ENCODE measurements at places on chromosomes 2 and 18. TPM values are rescaled to one million over a fixed set of nuclear protein-coding genes. Genes with fewer than 3 reads are reported as not detected.

GRCh38 chr18:78781601-78781960 is 198.0 kb upstream of the SALL3 start:
- no peak for DNase-seq
- no peaks in the 10 kb centered on the region for H3K36me3 ChIP-seq
- H3K4me3 ChIP-seq: no peak overlapping the region

GRCh38 chr18:70450426-70451253 is 161.8 kb downstream of the SOCS6 start:
- no peaks in the 10 kb centered on the region for H3K36me3 ChIP-seq
- no peak overlapping the region for H3K4me3 ChIP-seq
- H3K27me3 ChIP-seq: no peaks in the 10 kb centered on the region
- no peaks in the 10 kb centered on the region for H3K4me1 ChIP-seq

- H3K4me3 ChIP-seq: peak overlapping the region; percentile 18
- no peaks in the 10 kb centered on the region for H3K36me3 ChIP-seq
- peak overlapping the region; percentile 8 for H3K27ac ChIP-seq
- peaks cover 65% of the 10 kb centered on the region for H3K4me1 ChIP-seq
Observed at GRCh38 chr18:13611142-13611600, 115.2 kb downstream of the FAM210A start.

Gene CHRNG
- not detected for total RNA-seq

GRCh38 chr2:149205143-149205542 is 125.2 kb upstream of the LYPD6 start:
- H3K27ac ChIP-seq: no peak overlapping the region
- no peak for DNase-seq
- H3K27me3 ChIP-seq: no peaks in the 10 kb centered on the region
- no peaks in the 10 kb centered on the region for H3K36me3 ChIP-seq
- no peaks in the 10 kb centered on the region for H3K4me1 ChIP-seq

GRCh38 chr2:23625726-23626125 is 240.7 kb downstream of the KLHL29 start:
- H3K4me1 ChIP-seq: no peaks in the 10 kb centered on the region
- H3K27ac ChIP-seq: no peak overlapping the region
- no peak overlapping the region for H3K4me3 ChIP-seq
- no peaks in the 10 kb centered on the region for H3K27me3 ChIP-seq
- DNase-seq: no peak

DNA sequence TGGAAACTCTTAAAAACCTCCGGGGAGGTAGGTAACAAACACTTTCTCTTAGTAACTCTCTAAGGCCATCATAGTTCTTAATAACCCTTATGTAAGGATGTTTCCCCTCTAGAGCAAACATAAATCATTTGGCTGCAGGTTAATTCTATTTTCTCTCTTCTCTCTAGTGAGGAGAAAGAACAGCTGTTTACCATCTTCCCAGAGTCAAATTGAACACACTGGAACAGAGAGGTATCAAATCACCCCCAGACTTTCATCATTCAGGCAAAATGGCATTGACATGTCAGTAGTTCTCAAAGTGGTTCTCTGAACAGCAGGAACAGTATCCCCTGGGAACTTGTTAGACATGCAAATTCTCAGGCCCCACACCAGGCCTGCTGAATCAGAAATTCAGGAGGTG is 240.7 kb downstream of the MEIS1 start:
- no peak overlapping the region for H3K4me3 ChIP-seq
- DNase-seq: no peak
- H3K36me3 ChIP-seq: no peaks in the 10 kb centered on the region
- no peaks in the 10 kb centered on the region for H3K4me1 ChIP-seq

DNA sequence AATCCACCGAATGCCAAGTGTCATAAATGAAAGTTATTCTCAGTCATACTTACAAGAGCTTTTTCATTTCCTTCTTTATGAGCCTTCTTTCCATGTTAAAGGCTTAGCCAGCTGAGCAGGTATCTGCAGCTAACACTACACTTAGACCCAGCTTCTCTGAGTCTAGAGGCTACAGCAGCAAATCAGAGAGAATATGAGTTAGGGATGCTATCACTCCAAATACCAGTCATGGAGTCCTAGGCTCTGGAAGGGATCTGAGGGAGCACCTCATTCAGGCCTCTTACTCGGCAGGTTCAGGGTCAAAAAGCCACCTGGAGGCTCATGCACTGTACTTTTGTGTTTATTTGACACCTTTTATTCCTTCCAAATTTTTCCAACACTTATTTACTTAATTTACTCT is 2.9 kb downstream of the C2orf80 start:
- no peak overlapping the region for H3K27ac ChIP-seq
- H3K4me1 ChIP-seq: no peaks in the 10 kb centered on the region
- DNase-seq: no peak
- no peaks in the 10 kb centered on the region for H3K36me3 ChIP-seq

- H3K36me3 ChIP-seq: no peaks in the 10 kb centered on the region
- no peak overlapping the region for H3K27ac ChIP-seq
- peak overlapping the region; percentile 43 for H3K4me3 ChIP-seq
- DNase-seq: peak; percentile 94
- no peaks in the 10 kb centered on the region for H3K4me1 ChIP-seq
Observed at GRCh38 chr2:38959938-38960608, 70.4 kb downstream of the ARHGEF33 start.

- no peaks in the 10 kb centered on the region for H3K36me3 ChIP-seq
- no peak for DNase-seq
- H3K4me1 ChIP-seq: peaks cover 3% of the 10 kb centered on the region
- H3K27ac ChIP-seq: peak overlapping the region; percentile 29
Observed at GRCh38 chr18:35479911-35480586, 17.7 kb downstream of the INO80C start.

Gene EMILIN1
- total RNA-seq: 151 TPM

Gene CWC22
- 16.0 TPM for total RNA-seq

GRCh38 chr2:46335391-46336282 is 38.4 kb downstream of the EPAS1 start:
- peak; percentile 63 for DNase-seq
- peaks cover 98% of the 10 kb centered on the region for H3K4me1 ChIP-seq
- no peaks in the 10 kb centered on the region for H3K27me3 ChIP-seq
- H3K36me3 ChIP-seq: no peaks in the 10 kb centered on the region
- no peak overlapping the region for H3K4me3 ChIP-seq

DNA sequence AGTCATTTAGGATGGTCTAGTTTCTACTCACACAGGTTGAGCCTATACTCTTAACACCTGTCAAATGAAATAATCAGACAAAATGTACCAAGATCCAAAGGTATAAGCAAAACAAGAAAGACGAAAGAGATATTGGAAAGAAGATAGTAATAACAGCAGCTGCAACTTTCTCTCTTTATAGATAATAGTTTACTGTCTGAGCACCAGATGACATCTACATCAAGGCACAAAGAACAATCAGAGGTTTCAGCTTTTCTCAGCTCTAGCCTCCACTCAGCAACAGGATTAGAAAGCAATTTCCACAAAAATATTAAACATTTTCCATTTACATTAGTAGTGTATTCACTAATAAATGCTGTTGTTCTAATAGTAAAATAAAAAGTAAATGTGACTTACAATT is 66.3 kb downstream of the RTTN start:
- no peak for DNase-seq
- peaks cover 21% of the 10 kb centered on the region for H3K36me3 ChIP-seq
- no peak overlapping the region for H3K27ac ChIP-seq
- no peak overlapping the region for H3K4me3 ChIP-seq
- H3K27me3 ChIP-seq: no peaks in the 10 kb centered on the region

DNA sequence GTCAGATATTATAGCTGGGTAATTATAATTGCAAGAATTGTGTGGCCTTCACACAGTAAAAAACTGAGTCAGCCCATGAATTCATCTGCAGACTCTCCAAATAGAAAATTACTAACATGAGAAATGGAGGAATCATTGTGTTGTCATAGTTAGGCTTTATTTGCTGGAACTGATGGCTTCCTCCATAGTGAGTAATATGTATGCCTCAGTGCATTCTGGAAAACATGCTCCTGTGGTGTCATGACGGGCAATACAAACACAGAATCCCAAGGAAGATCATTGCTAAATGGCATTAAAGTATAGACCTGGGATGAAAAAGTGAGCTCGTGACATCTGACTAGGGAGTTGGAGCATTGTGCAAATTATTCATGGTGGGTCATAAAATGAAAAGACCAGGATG is 23.6 kb upstream of the NMS start:
- no peaks in the 10 kb centered on the region for H3K4me1 ChIP-seq
- H3K27me3 ChIP-seq: no peaks in the 10 kb centered on the region
- DNase-seq: no peak
- H3K36me3 ChIP-seq: no peaks in the 10 kb centered on the region
- no peak overlapping the region for H3K27ac ChIP-seq

DNA sequence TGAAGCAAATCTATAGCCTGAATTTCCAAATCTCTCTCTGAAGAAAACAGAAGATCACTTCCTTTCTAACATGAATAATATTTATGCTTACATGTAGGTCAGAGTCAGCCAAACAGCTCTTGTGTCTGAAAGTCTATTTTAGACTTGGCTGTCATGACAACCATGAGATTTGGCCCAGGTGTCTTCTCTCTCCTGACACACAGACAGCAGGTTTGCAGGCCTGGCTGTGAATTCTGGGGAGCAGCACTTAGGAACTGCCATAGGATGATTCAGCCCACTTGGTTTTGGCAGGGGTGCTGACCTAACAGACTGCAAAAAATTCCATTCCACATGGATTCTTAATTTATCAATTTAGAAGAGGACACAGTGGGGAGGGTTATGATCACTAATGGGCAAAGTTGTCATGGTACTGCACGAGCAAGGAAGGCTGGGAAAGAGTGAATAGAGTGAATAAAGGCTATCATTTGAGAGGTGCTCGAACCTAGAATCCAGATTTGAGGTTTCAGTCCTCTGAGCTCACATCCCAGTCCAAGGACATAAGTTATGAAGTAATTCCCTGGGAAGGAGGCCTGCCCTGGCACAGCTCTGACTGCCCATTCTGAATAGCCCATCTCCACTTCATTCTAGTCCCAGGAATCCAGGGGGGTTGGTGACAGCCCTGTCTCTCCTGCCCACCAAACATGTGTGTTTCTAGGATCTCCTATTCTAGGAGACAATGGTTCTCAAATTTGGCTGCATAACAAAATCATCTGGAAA is 453.9 kb upstream of the TRIB2 start:
- H3K27ac ChIP-seq: no peak overlapping the region
- H3K4me3 ChIP-seq: no peak overlapping the region
- no peaks in the 10 kb centered on the region for H3K36me3 ChIP-seq
- DNase-seq: peak; percentile 32
- no peaks in the 10 kb centered on the region for H3K4me1 ChIP-seq
- no peaks in the 10 kb centered on the region for H3K27me3 ChIP-seq

DNA sequence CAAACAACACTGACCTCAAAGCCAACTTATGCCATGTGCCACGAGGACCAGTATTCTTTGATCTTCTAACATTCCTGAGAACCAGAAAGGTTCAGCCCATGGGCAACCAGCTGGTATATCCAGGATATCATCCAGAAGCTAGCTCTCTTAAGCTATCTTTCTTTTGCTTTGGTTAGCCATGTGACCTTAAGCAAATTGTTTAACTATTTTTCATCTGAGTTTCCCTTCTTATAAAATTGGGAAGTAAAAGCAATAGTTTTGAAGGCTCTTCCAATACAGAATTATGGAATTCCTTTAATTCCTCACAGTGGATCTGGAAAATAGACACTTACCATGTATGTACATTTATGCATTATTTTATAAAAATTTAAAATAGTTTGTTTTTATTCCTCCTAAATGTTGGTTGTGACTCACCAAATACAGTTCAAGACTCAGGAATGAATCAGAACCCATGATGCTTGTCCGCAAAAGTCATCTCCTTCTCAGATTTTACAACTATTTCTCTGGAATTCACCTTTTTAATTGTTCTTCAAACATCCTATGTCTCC is 435.7 kb downstream of the ZEB2 start:
- no peaks in the 10 kb centered on the region for H3K36me3 ChIP-seq
- no peaks in the 10 kb centered on the region for H3K27me3 ChIP-seq
- H3K27ac ChIP-seq: no peak overlapping the region
- no peak overlapping the region for H3K4me3 ChIP-seq

Measured in left lung (tissue), 14 donors.